ENCODE measurements at places on chromosomes 11 and 22.

DNA sequence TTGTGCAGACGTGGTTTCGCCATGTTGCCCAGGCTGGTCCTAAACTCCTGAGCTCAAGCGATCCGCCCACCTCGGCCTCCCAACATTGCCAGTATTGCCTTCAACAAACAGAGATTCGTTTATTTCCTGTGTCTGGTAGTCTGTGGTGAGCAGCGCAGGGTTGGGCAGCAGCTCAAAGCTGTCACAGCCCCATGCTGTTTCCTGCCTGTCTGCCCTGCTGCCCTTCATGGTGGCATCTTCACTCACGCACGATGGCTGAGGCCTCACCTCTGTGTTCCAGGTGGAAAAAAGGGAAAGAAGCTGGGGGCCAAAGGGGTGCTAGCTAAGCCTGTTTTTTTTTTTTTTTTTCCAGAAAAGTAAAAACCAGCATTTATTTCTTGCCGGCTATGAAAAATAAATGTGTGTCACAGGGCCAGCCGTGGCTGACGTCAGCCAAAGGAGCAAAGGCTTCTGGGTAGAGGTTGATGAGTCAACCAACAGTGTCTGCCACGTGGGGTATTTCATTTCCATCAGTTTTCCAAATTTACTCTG lies 28.8 kb downstream of the TBC1D22A start:
- peak; percentile 87 for DNase-seq

- DNase-seq: no peak
These were observed 3.3 kb downstream of the IL17REL start for GRCh38 chr22:50009251-50009650.

GRCh38 chr11:100105982-100106358 lies 581.1 kb upstream of the ARHGAP42 start:
- no peak for DNase-seq

- DNase-seq: peak; percentile 16
These were observed 18.7 kb upstream of the SCGB1D1 start for GRCh38 chr11:62171261-62171723.

DNA sequence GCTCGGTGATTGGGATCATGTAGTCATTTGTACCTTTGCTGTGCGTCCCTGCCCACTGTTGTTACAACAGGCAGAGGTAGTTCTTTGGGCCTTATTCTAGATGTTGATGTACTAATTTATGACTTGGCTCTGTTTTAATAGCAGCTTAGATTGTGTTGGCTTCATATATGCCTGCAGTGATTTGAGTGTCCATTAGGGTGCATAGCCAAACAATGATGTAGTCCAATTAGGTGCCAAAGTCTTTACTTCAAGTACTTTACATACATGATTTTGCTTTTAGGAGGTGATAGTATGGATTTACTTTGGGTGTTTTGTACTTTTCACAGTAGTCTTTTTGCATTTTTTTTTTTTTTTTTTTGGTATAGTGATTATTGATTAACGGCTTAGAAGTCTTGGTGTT lies 46.4 kb downstream of the PPP6R3 start:
- no peak for DNase-seq

DNA sequence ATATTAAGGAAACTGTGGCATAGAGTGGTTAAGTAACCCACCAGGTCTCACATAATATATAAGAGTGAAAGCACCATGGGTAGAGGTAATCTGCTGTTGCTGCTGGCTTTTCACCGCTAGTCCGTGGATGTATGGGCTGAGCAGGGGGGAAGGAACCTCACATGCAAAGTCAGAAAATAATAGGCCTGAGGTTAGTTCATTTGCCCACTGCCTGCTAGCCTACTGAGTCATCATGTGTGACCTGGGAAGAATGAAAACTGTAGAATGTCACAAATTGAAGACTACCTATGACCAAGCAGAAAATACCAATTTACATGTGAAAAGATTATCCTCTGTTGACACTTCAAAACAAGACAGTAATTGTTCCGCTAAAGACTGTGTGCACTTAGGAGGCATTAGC lies 560.1 kb upstream of the FAT3 start:
- no peak for DNase-seq

DNA sequence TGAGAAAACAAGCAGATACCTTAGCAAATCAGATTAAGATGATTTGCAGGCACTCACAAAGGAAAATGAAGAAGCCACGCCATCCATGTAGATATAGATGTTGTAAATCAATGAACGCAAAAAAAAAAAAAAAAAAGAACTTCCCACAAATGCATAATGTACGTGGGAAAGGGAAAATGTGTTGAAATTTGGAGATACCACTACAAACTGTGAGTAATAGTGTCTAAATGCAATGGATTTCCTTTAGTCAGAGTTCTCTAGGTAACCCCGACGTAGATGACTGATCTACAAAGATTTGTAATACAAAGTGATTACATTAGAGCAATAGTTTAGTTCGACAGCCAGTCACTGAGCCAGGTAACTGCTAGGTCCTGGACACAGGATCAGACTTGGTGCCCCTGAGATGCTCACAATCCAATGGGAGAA lies 783 bp upstream of the ANKRD54 start:
- no peak for DNase-seq

- no peak for DNase-seq
These were observed 706.9 kb upstream of the LUZP2 start for GRCh38 chr11:23789938-23790371.

GRCh38 chr11:121123496-121124069 lies 22.5 kb downstream of the TECTA start:
- no peak for DNase-seq

DNA sequence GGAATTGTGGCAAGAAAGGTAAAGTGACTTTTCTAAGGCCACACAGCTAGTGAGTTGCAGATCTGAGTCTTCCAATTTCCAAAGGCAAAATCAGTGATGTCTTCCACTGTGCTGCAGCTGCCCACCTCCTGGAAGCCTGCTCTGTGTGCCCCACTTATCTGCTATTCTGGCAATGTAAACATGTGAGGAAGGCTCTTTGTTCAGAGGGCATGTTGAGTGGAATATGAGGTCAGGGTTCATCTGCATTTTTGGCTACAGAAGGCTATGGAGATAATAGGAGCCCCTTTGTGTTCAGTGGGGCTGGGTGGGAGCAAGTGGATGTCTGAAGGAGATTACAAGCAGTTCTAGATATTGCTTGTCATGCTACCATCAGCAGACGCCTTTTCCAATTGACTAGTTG lies 396.2 kb downstream of the BUD13 start:
- DNase-seq: no peak

- DNase-seq: no peak
These were observed 3.4 kb downstream of the CRYBB3 start for GRCh38 chr22:25203082-25203481.

GRCh38 chr11:114080769-114081168 lies 21.3 kb downstream of the ZBTB16 start:
- DNase-seq: no peak

- no peak for DNase-seq
These were observed 4.6 kb downstream of the NLRP6 start for GRCh38 chr11:282630-283360.

DNA sequence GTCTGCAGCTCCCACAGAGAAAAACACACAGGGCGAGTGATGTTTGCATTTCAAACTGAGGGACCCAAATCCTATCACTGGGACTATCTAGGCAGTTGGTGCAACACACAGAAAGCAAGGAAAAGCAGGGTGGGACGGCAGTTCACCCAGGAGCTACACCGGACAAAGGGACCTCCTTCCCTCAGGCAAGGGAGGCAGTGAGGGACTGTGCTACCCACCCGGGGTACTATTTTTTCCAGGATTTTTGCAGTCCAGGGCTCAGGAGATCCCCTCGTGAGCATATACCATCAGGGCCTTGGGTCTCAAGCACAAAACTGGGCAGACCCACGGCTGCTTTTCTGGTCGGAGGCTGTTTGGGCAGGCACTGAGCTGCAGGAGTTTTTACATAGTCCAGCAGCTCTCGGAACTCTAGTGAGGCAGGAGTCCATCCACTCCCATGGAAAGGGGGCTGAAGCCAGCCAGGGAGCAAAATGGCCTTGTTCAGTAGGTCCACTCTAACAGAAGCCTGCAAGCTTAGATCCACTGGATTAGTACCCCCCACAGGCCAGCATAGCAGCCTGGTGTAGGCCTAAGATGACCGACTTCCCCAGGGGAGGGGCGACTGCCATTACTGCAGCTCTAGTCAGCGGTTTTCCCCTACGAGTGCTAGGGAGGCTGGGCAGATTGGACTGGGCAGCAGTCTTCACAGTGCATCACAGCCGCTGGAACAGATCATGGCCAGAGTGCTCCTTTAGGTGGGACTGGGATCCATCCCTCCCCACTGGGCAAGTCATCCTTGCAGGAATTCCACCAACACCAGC lies 28.2 kb downstream of the CARD18 start:
- no peak for DNase-seq

- no peak for DNase-seq
These were observed 66.6 kb downstream of the KCNC1 start for GRCh38 chr11:17801166-17801565.

GRCh38 chr11:78607696-78608095 lies 33.0 kb upstream of the NARS2 start:
- no peak for DNase-seq

DNA sequence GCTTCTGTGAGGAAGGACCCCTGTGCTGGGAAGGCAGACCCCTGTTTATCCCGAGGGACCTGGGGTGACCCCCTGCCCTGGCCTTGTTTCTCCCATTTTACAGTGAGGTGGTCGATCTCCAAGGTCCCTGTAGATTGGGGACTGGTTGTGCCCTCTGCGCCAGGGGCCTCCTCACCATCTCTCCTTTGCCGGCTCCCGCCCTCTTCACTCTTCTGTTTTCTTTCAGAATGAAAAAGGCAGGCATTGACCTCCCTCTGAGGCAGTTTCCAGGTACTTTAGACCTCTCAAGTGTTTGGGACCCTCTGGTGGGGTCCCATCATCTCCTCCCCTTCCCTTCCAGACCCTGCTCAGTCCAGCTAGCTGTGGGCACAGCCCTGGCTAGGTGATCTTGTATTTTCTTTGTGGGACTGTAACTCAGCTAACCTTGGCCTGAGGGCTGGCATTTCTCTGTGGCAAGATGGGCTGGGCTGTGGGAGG lies 1.5 kb downstream of the SERPINH1 start:
- DNase-seq: no peak

DNA sequence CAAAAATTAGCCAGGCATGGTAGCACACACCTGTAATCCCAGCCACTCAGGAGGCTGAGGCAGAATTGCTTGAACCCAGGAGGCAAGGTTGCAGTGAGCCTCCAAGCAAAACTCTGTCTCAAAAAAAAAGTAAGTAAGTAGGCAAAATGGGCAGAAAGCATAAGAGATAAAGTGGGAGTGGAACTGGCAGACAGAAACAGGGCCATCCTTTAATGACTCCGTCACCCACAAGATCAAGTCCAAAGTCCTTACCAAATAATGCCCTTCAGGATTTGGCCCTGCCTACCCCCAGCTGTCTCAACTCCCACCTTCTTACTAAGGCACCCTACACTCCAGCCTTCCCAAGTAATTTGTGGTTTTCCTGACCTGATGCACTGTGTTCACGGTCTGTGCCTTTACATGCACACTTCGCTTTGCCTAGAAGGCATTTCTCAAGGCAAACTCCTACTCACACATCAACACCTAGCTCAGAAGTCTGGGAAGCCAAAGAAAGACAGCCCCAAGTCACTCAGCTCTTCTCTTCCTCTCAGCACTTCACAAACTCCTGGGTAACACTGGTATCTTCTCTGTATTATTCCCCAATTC lies 6.1 kb downstream of the MAPK1 start:
- no peak for DNase-seq

DNA sequence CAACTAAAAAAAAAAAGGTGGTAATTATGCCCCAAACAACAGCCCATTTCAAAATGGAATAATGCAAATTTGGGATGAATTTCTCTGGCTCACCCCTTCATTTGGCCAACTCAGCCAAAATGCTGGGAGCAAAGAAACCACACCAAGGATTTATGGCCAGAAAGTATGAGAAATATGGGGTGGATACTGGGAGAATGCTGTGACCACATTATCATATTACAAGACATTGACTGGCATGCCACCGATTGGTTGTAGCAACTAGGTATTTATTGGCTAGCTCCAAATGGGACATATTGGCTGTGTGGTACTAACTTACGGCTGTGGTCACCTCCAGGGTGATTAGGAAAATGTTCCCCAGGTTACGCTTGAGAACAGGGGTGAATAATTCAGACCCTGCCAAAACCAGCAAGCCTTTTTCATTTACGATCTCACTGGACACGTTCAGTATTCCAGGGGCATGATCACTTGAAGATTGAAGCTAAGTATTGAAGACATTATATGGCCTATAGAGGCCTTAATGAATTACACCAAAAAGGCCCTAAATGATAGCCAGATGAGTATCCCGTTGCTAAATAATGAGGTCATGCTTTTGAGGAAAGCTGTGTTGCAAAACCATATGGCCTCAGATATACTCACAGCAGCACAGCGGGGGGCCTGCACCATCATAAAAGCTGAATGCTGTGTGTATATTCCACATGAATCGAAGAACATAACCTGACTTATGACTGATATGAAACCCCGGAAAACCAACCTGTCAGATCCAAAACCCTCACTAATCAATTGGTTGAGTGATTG lies 3.8 kb upstream of the FDX1 start:
- DNase-seq: no peak

GRCh38 chr22:47245286-47245685 lies 482.8 kb downstream of the TBC1D22A start:
- DNase-seq: no peak

DNA sequence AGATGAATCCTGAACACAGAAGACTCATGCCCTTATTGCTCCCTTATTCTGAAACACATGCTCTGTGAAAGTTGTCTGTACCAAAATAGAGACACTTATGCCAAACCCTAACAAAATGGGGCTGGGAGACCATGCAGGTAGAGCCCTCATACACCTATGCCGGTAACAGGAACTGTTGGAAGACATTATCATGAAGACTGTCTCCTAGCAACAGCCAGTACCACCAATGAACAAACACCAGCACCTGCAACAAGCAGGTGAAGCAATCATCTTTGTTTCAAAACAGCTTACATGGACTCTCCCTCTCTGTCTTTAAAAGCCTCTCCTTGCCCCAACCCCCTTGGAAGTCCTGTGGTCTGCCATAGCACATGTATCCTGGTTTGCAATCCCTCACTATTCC lies 17.2 kb downstream of the SLC5A4 start:
- no peak for DNase-seq

DNA sequence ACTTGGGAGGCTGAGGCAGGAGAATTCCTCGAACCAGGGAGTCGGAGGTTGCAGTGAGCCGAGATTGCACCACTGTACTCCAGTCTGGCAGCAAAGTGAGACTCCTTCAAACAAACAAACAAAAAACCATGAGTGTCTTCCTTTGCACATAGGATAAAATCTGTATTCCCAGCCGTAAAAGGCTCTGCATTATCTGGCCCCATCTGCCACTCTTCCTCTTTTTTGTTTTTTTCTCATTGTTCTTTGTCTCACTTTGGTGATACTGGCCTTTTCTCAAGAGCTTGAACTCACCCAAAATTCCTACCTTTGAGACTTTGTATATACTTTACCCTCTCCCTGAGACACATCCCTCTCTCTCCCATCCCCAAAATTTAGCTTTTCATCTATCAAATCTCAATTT lies 17.6 kb downstream of the FDX1 start:
- no peak for DNase-seq

GRCh38 chr11:99069856-99070444 lies 49.2 kb downstream of the CNTN5 start:
- no peak for DNase-seq
